ENCODE measurements at places on chromosomes 5 and 9.

DNA sequence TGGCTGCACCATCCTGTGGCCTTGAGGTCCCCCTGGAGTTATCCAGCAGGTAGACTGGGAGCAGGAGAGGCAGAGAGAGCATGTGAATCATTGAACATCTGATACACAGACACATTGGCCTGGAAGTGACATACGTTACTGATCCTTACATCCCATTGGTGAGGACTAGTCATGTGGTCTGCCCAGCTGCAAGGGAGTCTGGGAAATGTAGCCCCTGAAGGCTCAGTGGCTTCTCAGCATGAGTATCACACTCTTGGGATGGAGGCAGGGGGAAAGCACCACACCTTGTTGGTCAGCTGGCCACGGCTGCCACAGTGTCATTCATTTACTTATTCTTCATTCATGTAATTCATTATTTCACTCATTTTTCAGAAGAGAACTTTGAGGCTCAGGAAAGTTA lies 13.3 kb upstream of the KCNMB1 start:
- no peak for DNase-seq

- DNase-seq = no peak
Measured at GRCh38 chr9:89579741-89580385, 24.9 kb upstream of the GADD45G start.

DNA sequence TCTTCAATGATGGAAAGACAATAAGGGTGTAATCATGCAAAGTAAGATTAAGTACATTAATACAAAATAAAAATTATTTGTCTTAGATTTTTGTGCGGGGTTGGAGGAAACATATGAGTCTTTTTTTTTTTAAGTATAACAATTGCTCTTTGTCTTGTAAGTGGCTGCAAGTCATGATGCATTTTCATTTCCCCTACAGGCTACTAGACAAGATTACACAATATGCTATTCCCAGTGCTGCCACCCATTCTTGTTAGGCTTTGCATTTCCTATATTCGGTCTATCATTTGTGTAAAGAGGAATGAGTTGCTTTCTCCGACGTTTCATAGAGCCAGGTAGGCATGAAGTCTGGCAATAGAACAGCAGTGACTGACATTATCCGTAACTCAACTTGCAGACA lies 294.2 kb upstream of the CYLC2 start:
- no peak for DNase-seq

DNA sequence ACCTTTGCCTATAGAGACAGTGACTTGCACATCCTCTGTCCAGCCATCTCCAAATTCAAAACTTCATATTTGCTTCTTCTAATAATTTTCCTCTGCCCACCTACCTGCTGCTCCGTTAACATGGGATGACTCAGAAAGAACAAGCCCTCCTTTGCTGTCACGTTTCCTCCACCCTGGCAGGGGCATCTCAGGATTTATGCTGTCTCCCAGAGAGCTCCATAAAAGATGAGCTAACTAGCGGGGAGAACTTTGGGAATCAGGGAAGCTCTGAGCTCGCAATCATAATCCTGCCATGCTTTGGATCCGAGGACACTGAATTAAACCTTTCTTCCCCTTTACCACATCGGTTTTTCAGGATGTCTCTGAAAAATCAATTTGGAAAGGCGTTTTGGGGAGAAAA lies 78.4 kb upstream of the FSTL4 start:
- DNase-seq = no peak

GRCh38 chr9:90967145-90967538 lies 165.5 kb downstream of the SYK start:
- DNase-seq = no peak

GRCh38 chr5:138676556-138677193 lies 76.5 kb upstream of the CTNNA1 start:
- no peak for DNase-seq

DNA sequence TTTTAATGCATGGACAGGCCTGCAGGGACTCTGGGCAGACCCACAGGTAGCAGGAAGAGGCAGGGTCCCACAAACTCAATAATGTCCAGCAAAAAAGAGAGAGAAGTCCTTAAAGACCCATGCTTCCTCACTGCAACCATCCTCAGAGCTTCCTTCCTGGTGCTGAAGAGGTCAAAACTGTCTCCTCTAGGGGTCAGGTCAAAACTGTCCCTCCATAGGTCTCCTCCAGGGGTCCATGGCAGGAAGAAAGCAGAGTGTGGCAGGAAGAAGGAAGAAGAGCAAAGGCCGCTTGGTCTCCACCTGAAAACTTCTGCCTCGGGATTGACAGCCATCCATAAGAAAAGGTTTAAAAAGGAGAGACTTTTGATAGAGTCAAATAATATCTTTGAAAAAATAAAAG lies 261.9 kb upstream of the TRIM32 start:
- no peak for DNase-seq

DNA sequence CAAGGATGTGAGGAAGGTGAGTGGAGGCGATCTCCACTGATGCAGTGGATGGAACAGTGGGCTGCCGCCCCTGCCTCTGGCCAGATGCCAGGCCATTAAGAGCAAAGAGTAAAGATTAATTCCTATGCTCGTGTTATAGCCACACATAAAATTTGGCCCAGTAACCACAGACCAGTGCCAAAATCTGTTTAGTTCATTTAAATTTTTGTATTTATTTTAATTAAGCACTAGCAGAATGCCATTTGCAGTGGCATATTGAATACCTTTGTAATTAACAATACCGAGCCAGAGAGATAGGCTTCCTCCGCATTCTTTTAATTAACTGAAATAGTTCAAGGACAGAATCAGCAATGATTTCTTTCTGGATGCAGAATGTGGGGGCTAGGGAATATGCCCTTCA lies 179.8 kb downstream of the MED10 start:
- DNase-seq = no peak

GRCh38 chr9:131474711-131475110 lies 28.0 kb upstream of the POMT1 start:
- DNase-seq = no peak
